ENCODE measurements at places on chromosomes 12 and 14.

GRCh38 chr12:118356809-118357256 lies 15.9 kb downstream of the TAOK3 start:
- no peak for DNase-seq

GRCh38 chr12:108477055-108477880 lies 37.8 kb upstream of the FICD start:
- no peak for DNase-seq

DNA sequence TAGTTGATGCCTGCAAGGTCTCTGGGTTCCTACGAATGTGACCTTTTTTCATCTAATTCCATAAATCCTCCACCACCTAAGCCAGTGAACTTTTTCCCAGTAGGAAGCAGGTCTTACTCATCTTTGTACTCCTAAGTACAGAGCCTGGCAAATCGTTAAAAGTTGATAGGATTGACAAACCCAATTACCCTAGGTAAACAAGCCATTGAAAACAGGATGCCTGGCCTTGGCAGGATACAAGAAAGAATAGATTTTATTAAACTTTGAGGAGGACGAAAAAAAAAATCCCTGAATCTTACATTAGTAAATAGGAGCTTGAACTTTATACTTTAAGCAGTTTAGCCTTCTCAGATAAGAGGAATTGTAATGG lies 5.6 kb downstream of the TBPL2 start:
- DNase-seq: no peak

GRCh38 chr14:101351146-101351545 lies 210.1 kb upstream of the DIO3 start:
- DNase-seq: no peak

GRCh38 chr12:74945771-74946198 lies 263.9 kb downstream of the KCNC2 start:
- no peak for DNase-seq

- DNase-seq: no peak
Measured at GRCh38 chr14:100423317-100424010, 100.3 kb downstream of the SLC25A47 start.

GRCh38 chr12:77384941-77385340 lies 319.6 kb upstream of the E2F7 start:
- no peak for DNase-seq

DNA sequence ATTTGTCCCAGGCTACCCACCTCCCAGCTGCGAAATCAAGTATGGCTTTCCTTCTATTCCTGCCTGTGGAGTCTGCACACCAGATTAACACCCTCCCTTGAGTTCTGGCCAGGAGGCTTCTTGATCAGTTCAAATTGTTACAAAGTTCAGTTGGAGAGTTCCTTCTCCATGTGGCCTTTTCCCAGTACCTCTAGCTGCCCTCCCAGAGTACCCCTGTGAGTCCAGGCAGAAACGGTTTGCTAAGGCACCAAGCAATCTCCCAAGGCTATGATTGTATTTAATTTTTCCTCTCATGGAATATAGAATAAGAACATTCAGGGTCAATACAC lies 49.7 kb upstream of the ERGIC2 start:
- DNase-seq: no peak

DNA sequence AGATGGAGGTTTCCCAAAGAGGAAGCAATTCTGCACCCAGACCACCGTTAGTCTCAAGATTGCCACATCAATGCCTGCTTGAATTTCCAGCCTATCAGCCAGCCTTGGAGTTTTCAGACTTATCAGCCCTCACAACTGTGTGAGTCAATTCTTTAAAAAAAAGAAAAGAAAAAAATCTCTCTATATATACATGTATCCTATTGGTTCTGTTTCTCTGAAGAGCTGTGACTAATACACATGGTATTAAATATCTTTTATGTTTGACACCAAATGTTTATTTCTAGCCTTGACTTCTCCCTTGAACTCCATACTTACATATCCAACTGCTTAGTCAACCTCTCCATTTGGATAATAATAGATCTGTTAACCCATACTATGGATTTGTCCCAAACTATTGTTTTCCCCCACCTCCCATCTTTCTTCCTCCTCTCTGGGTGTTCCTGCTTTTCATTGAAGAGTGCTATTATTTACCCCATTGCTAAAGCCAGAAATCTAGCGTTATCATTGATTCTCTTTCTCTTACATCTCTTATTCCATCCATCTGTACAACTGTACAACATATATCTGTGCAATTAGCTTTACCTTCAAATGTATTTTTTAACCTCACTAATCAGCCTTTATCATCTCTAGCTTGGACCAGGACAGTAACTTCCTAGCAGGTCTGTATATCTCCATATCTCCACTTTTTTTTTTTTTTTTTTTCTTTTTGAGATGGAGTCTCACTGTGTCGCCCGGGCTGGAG lies 22.7 kb upstream of the EID3 start:
- DNase-seq: peak; percentile 50

- no peak for DNase-seq
Measured at GRCh38 chr14:95931384-95931783, 54.8 kb downstream of the TUNAR start.

GRCh38 chr12:104858611-104859543 lies 99.2 kb downstream of the SLC41A2 start:
- no peak for DNase-seq

DNA sequence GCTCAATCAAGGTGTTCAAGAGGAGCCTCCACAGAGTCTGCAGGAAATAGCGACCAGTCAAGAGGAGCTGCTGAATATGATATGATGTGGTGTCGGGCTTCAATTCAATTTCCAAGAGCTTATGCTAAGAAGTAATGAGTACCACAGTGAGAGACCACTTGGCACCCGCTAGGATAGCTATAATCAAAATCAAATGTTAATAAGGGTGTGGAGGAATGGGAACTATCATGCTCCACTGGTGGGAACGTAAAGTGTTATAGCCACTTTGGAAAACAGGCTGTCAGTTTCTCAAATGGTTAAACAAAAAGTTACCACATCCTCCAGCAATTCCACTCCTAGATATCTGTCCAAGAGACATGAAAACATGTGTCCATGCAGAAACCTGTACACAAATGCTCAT lies 6.7 kb downstream of the POLR3B start:
- DNase-seq: no peak

DNA sequence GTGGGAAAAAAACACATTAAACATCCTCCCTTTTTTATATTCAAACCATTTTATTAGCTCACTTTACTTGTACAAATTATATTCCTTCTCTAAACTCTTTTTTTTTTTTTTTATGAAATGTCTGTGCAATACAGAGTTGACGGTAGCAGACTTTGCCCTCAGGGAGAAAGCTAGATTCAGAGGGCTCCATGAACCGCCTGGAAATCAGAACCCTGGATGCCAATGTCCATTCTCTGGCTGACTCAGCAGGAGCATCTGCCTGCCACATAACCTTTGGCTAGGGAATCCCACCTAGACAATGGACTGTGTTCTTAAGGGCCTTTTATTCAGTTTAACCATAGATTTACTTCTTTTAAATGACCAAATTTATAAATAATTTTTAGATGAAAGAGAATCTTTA lies 467.0 kb downstream of the MDGA2 start:
- no peak for DNase-seq

Measured in hematopoietic multipotent progenitor cell treated with erythropoietin and hydrocortisone succinate and interleukin-3 and kit ligand, for 8 days (in vitro differentiated cells).